IPS-NIHi11 (cell line): ENCODE measurements at places on chromosomes 3 and 15.

- DNase-seq, result no peak
These were observed 675.5 kb downstream of the FHIT start for GRCh38 chr3:60575718-60576272.

- DNase-seq, result no peak
These were observed 219.7 kb upstream of the LINGO1 start for GRCh38 chr15:77852241-77853007.

GRCh38 chr15:36814105-36814504 is 234.7 kb downstream of the CDIN1 start:
- no peak for DNase-seq

GRCh38 chr3:145752576-145752975 is 408.4 kb downstream of the PLOD2 start:
- DNase-seq, result no peak

- DNase-seq, result no peak
These were observed 1.6 kb upstream of the CCR5 start for GRCh38 chr3:46369151-46369550.

DNA sequence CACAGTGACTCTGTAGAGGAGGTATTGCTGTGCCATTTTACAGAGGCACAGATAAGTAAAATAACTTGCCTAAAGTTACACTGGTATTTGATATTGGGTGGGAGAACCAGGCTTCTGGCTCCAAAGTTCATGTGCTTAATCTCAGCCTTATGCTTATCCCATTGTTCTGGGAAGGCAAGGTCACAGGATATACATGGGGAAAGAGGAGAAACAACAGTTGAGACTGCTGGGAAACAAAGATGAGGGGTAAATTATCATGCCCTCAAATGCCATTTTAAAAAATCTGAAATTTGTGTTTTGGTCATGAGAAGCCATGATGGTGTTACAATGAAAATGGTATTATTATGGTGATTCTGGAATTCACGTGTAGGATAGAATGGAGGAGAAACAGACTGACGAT is 54.4 kb downstream of the EOMES start:
- no peak for DNase-seq

GRCh38 chr15:101411581-101411980 is 77.9 kb downstream of the PCSK6 start:
- DNase-seq, result no peak

- no peak for DNase-seq
These were observed 193.2 kb upstream of the TPRG1 start for GRCh38 chr3:188978421-188979171.

GRCh38 chr3:69370901-69371301 is 15.0 kb downstream of the FRMD4B start:
- no peak for DNase-seq

DNA sequence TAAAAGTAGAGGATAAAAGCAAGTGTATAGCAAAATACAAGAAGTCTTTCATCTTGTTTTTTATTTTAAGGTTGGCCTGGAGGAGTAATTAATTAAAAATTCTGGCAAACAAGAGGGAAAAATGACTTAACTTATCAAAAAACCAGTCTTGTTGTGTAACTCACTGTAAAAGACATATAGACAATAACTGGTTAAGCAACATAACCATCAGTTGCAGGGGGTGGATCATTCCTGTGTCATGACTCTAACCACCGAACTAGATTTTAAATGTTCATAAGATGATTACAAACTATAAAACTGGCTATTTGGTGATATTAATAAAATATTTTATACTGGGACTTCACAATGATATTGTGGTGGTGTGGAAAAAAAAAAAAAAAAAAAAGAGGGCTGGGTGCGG is 130.6 kb downstream of the STAG1 start:
- no peak for DNase-seq

DNA sequence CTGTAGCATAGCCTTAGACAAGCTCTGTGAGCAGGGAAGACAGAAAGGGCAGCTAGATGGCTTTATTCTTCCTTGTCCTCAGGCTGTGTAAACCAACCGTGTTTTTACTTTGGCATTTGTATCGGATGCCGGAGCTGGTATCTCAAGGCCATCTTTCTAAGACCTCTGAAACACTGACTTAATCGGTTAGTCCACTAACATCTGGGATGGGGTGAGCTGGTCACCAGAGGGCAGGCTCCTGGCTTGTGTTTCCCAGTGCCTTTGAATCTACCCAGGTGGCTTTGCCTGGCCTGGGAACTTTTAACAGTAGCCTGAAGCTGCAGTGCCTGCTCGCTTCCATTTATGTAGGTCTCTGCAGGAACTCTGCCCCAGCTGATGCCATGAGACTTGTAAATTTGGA is 252.7 kb downstream of the NR1D2 start:
- DNase-seq, result peak; percentile 47

DNA sequence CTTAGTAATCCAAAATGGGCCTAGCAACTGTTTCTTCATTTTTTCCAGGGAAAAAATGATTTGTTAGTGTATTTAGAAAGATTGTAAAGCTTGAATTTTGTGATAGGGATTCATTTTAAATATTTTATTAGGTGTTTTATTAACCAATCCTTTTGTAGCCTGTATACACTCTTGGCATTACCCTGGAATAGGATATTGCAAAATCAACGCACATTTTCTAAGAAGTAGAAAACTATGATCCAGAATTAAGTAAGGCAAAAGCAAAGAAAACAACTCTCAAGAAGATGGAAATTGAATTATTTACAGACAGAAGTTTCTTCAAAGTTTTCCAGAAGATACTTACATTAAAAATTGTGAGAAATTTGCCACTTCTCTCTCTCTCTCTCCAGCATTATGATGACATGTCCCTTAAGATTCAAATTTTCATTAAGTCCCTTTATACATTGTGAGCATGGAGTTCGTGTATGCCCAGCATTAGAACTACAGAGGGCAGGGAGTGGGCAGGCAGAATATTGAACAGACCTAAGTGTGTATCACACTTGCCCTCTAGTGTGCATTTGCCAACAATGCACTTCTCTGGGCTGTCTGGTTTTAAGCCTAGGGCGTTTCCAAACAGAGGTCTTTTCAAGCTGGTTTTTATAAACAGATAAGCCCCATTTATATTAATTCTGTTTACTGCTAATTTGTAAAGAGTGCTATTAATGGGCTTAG is 28.5 kb upstream of the CMSS1 start:
- DNase-seq, result peak; percentile 63

DNA sequence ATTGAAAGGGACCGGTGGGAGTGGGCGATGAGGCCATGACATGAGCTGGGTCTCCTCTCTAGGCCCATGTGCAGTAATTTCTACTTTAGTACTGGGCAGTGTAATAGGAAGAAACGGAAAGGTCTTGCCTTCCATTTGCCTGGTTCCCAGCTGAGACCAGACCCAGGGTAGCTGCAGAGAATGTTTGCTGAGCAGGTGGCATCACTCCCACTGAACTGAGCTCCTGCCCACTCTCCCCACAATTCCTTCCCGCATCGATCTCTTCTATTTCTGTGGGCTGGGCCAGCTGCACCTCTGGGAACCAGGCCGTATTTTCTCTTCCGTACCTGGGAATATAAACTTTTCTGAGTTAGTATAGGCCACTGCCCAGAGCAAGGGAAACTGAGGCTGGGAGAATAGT is 15.8 kb downstream of the ESYT3 start:
- no peak for DNase-seq

DNA sequence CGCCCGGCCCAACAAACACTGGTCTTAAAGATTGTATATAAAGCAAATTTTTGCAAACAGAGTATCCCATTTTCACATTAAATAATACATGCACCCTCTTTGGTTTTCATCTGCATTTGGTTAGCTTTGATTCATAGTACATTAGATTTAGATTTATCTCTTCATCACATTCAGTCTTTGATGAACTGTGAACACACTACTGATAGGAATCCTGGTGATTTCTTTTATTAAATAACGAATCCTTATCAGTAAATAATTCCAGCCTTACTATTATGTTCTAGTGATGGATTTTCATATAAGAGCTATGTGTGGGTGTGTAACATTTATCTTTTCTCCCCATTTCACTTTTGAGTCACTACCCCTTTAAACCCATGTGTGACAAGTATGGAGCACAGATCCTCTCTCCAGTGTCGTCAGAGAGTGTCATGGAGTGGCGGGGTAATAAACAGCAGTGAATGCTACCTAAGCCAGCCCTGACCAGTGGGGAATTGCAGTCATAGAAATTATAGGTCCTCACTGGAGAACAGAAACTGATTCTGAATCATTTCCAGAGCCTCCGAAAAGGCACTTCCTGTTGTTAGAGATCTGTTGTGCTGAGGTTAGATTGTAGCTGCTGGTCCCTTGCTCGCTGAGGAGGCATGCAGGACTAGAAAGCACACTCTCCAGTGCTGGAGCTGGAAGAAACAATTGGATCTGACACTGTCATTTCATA is 22.0 kb downstream of the SLC7A14 start:
- DNase-seq, result no peak

- no peak for DNase-seq
These were observed 11.2 kb downstream of the SH2D7 start for GRCh38 chr15:78103406-78104118.

DNA sequence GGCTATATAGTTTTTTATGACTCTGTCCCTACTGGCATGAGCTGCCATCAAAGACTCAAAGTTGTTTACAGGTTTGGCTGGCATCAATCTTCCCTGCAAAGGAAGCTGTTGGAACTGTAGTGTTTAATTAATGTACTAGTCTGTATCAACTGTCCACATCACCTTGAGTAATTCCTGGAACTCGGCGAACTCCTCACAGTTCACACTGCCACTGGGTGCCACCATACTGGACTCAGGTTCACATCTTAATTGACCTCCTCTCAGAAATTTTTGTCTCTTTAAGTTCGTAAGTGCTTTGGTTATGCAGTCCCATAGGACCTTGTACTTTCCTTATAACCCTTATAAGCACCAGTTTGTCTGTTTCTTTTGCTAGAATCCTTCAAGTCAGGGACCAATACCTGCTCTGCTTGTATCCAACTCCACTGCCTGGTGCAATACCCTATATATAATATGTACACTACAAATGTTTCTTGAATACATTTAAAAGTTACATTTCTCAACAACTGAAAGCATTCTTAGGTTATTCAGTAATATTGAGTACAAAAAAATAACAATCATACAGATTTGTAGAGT is 3.2 kb downstream of the HIGD1A start:
- DNase-seq, result no peak

DNA sequence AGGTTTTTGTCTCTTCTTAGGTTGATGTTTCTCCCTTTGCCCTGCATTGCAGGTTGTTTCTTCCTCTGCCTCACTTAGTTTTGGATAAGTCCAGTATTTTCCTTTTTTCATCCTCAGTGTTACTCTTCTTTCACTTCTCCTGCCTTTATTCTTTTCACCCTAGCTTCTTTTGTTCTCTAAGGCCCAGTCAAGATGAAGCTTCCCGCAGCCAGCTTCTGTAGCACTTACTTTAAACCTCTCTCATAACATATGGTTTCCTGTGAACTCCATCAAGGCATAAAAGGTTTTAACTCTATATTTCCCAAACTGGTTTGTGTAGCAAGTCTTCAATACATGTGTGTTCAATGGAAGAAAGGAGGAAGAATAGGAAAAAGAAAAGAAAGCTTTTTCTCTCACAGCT is 54.1 kb downstream of the TP63 start:
- no peak for DNase-seq

DNA sequence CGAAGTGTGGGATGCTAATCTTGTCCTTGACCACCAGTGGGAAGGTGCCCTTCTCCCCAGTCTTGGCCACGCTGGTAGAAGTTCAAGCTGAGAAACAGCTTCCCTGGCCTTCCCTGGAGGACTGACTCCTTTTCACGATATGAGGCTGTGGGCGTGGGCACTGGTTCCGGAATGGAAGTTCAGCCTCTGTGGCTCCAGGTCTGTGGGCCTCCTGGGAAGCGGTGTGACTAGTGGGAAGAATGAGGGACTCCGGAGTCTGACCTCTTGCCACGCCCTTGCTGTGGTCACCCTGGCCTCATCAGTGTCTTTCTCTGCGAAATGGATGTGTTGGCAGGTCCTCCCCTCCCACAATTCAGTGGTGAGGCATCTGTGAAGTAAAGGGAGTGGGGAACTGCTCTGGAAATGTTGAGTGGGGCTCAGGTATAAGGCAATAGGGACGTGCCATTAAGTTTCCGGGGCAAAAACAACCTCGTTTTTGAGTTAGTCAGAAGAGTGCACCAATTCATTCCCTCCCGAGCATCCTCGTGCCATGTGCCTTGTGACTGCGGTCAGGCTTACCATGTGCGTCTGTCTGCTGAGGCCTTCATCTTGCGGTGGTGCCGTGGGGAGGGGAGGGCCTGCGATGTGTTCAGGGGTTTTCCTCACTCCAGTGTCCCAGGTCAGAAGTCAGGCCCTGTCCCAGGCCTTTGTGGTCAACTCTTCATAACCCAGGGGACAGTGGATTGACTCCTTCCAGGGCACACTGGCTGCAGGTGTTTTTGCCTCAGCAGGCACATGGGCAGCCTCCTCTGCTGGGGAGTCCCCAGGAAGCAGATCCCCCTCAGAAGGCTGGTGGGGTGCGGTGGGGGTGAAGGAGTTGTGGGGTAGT is 11.8 kb upstream of the SEC13 start:
- DNase-seq, result no peak

DNA sequence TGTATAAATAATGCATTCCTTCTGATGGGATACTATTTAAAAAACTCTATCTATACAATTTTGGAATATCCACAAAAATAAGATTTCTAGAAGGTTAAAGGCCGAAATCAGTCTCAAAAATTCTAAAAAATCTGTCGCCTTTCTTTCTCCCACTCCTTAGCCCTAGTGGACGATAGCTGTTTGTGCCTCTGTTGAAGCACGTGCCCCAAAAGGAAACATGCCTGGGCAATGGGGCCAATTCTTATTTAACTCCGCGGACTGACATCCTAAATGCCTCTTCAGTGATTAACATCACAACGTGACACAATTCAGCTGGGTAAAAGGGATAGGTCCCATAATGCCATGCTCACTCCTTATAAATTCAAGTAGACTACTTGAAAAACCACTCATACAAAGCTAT is 65.1 kb downstream of the GAP43 start:
- DNase-seq, result no peak

GRCh38 chr3:166783206-166783605 is 596.9 kb downstream of the ZBBX start:
- no peak for DNase-seq

GRCh38 chr15:25170113-25170731 is 215.4 kb downstream of the SNRPN start:
- no peak for DNase-seq

- DNase-seq, result no peak
These were observed 254.7 kb downstream of the CACNA2D3 start for GRCh38 chr3:54376939-54377578.

DNA sequence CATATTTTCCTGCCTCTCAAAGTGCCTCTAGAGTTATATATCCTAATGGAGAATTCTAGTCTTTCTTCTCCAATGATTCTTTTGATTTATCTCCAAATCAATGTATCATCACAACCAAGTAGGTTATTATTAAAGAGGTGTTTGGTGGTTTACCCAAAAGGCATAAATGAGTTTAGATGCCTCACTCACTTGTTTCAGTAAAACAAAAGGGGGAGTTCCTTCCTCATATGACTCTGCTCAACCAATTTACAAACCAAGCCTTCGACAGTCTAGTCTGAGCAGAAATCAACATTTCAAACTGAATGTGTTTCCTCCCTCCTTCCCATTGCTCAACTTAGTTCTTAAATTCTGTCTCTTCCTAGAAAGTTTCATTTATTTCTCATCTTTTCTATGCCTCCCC is 116.5 kb downstream of the TNIK start:
- no peak for DNase-seq
